ENCODE measurements at places on chromosomes 2 and 18.

DNA sequence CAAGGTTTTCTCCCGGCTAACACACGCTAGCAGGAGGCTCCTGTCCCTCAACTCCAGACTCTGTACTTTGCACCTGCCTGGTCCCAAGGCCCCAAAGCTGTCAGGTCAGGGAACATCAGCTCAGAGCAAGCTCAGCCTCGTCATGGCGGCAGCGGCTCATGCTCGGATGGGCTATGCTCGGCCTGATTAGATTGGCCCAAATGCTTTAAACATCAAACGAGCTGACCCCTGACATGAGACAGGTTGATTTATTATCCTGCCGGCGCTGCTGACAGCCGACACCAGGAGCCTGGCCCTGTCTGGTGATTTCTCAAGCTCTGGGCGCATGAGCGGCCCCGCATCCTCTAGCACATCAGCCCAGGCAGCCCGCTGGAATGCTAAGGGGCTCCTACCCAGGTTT, 436.4 kb downstream of the EIPR1 start:
- peak; percentile 90 for DNase-seq

DNA sequence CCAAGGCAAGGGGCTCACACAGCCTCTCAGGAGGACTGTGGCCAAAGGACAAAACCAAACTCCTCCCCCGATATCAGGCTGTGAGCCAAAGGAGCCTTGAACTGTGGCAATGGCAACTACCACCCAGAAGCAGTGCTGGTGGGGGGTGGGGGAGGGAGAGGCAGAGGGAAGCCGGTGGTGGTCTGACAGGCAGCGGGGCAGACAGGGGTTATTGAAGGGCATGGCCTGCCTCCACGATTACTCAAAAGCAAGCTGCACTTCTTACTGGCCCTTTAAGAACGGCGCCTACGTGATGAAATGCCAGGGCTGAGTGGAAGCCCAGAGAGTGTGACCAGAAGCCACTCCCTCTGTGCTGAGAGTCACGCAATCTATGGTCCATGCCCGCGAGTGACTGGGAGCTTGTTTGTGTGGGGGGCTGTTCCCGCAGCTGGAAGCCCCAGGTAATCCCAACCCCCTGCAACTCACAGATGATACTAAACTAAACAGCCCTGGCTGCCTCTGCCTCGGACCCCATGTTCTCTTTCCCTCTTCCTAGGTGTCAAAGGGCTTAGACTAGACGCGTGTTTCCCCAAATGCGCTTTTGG, 128.2 kb upstream of the CXCR4 start:
- peak; percentile 76 for DNase-seq

DNA sequence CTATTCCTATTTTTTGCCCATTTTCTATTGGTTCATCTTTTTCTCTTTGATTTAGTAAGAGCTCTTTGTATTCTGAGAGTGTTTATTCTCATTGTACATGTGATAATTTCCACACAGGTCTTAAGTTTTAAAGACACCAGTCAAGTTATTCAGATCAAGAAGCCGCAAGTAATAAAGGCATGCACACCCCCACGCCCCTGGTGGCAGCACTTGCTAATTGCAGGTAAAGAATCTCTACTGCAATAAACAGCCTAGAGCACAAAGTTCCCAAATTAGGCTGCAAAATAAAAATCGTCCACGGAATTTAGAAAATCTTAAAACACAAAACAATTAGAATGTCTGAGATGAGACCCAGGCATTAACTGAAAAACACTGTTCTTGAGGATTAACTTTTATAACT, 45.2 kb downstream of the ST3GAL5 start:
- no peak for DNase-seq

GRCh38 chr2:171147081-171147480, 13.6 kb downstream of the TLK1 start:
- DNase-seq, result no peak

DNA sequence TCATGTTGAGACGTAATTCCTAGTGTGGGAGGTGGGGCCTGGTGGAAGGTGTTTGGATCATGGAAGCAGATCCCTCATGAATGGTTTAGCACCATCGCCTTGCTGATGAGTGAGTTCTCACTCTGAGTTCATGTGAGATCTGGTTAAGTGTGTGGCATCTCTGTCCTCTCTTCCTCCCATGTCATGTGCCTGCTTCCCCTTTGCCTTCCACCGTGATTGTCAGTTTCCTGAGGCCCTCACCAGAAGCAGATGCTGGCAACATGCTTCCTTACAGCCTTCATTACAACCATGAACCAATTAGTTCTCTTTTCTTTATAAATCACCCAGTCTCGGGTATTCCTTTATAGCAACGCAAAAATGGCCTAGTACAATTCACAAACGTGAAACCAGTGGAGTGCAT, 14.6 kb upstream of the MCM6 start:
- DNase-seq, result no peak

GRCh38 chr2:224126003-224126402, 86.9 kb upstream of the SERPINE2 start:
- DNase-seq, result peak; percentile 11

- DNase-seq, result no peak
Measured at GRCh38 chr2:192194265-192194865, 368 bp downstream of the TMEFF2 start.

GRCh38 chr18:26911840-26912239, 46.3 kb upstream of the AQP4 start:
- peak; percentile 28 for DNase-seq

Measured in eye (tissue), 1 donor.